CD8-positive, alpha-beta T cell (primary cell): ENCODE measurements at places on chromosomes 16 and 17.
A peak's percentile ranks its signal among the peaks of the same experiment; 100 is the strongest.

- DNase-seq: no peak
Observed at GRCh38 chr16:84282533-84282932, 12.1 kb upstream of the WFDC1 start.

DNA sequence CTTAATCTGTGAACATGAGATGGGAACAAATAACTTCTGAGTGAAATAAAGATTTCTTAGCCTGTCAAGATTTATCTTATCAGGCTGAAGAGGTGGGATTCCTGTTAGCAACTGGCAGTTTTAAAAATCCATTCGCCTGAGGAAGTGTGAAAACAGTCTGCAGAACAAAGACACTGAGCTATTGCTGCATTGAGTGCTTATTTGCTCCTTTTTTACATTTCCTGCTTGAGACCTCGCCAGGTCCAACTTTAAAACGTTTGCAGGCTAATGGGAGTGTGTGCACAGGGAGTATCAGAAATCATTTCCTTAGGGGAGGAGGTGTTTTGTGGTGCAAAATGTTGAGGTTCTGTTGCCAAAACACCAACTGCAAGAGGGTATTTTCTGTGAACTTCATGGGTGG, 957.8 kb upstream of the RBFOX1 start:
- no peak for DNase-seq

DNA sequence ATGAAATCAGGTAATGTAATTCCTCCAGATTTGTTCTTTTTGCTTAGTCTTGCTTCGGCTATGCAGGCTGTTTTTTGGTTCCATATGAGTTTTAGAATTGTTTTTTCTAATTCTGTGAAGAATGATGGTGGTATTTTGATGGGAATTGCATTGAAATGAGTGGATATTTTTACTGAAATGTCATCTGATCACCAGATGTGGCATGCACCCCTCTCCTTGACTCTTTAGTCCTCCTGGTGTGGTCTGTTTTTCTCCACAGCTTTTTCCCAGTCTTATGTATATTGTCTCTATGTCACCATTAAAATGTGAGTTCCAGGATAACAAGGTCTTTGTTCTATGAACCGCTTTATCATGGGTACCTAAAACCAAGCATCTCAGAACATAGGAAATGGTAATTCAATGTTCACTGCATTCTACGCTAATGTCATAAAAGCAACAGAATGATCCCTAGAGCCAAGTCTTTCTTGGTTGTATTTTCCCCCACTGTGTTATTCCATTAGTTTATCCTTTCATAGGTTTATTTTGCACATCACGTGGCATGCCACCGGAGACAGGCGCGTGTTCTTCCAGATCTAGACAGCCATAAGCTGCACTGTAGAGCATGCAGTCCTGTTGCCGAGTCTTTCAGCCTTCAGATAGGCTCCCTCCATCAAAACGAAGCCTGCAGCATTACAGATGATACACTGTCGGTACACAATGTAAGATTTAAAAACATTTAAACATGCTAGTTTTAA, 172.5 kb downstream of the RPTOR start:
- no peak for DNase-seq

DNA sequence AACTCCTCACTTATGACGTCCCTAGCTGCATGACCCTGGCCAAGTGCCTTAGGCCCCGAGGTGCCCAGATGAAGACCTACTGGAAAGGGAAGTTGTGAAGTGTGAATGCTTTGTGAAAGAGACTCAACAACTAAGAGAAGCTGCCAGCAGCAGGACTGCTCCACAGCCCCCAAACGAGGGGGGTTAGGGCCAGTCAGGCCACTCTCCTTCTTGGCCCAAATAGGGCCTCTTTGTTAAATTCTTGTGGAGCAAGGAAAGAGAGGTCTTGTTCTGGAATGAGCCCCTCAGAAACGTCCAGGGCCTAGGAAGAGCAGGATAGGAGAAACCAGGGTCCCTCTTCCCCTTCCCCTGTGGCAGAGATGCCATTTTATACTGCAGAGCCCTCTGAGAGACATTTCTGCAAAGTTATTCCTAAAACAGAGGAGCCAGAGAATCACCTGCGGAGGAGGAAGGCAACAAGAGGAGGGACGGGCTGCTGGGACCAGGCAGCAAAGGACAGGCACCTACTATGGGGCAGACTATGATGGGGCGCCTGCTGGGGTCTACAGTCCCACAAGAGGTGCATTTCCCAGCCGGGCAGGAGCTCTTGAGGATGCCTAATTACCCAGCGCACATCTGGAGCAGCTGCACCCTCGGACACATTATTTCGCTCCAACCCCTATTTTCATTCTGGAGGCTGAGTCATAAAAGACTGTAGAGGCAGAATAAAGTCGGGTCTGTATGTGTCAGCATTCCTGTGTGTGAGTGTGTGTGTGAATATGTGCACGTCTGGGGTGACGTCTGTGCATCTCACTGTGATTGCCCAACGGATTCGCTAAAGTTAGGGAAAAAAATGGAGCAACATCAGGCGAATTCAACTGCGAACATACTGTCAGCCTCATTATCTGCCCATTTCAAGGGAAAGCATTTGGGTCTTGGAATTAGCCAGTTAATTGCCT, 11.4 kb upstream of the HOXB9 start:
- DNase-seq: no peak

DNA sequence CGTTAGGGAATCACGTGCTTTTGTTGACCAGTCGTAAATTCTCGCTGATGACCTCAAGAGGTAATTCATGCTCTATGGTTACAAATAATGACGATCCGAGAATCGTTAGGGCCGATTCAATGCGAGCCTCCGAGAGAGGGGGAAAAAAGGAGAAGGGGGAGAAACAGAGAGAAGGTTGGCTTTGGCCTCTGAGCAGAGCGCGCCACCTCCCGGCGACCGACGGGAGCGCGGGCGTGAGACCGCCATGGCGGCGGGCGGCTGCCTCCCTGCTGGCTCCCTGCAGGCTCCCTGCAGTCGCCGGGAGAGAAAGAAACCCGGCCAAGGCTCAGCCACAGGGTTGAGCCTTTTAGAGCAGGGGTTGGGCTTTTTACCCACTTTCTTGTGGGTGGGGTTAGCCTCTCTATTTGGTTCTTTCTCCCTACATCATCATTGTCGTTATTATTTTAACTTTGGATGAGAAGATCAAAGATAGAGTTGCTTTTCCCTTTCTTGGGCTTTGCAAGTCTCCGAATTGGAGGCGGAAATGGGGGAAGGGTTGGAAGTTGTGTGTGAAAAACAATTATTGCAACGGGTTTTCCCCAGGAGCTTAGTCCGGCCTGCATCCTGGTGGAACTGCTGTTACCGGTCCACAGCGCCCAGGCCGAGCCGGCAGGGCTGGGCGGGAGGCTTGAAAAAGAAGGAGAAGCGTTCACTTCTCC, 410 bp upstream of the HOXB5 start:
- peak; percentile 77 for DNase-seq

- no peak for DNase-seq
Observed at GRCh38 chr16:71360378-71360777, 1.9 kb downstream of the CALB2 start.

GRCh38 chr16:73062001-73062616, 14.2 kb upstream of the ZFHX3 start:
- no peak for DNase-seq

GRCh38 chr17:9071016-9071415, 49.7 kb downstream of the NTN1 start:
- no peak for DNase-seq

- no peak for DNase-seq
Observed at GRCh38 chr17:80312621-80313135, 52.0 kb downstream of the RNF213 start.

GRCh38 chr17:81236784-81237183, 2.1 kb downstream of the TEPSIN start:
- no peak for DNase-seq

DNA sequence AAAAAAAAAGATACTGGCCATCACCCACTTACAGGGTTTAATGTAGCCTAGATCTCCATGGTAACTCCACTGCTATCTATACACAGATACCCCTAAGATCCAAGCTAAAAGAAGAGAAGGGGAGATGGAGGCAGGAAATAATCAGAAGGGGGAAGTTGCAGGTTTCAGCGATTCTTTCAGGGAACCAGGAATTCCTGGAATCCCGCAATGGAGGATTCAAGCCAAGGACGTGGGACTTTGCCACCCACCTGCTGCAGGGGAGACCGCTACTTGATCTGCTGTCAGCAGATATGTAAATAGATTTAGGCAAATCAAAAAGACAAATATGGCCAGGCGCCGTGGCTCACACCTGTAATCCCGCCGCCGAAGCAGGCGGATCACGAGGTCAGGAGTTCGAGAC, 121.1 kb downstream of the AIPL1 start:
- no peak for DNase-seq

DNA sequence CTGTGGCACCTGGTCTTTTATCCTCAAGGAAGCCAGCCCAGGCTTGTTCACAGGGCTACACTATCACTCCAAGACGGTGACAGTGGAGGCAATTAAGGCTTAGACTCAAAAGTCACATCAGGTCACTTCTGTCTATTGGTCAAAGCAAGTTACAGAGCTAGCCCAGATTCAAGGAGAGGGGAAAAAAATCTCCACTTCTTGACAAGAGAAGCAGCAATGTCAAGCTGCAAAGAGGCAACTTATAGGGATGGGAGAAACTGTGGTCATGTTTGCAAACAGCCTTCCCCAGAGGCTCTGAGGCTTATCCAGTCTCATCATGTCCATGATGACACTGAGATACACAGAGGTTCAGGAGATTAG, 31.6 kb downstream of the SERPINF1 start:
- DNase-seq: no peak

- DNase-seq: no peak
Observed at GRCh38 chr17:48500435-48501426, 30.1 kb downstream of the HOXB1 start.

DNA sequence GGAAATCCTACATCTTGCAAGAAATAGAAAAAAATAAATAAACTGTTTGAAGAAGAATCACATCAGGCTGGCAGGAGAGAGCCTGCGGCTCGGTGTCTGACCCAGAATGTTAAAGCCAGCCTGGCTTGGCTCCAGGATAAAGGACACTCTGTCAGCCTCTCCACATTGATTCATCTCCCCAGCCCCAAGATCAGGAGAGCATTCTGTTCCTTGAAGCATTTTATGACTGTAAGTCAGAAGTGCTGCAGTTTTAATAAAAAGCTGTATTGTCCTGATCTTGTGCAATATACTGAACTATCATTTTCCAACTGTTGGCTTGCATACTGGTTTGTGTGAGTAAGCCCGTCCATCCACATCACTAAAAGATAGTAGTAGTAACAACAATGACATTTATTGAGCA, 426.6 kb downstream of the HAPSTR1 start:
- no peak for DNase-seq

DNA sequence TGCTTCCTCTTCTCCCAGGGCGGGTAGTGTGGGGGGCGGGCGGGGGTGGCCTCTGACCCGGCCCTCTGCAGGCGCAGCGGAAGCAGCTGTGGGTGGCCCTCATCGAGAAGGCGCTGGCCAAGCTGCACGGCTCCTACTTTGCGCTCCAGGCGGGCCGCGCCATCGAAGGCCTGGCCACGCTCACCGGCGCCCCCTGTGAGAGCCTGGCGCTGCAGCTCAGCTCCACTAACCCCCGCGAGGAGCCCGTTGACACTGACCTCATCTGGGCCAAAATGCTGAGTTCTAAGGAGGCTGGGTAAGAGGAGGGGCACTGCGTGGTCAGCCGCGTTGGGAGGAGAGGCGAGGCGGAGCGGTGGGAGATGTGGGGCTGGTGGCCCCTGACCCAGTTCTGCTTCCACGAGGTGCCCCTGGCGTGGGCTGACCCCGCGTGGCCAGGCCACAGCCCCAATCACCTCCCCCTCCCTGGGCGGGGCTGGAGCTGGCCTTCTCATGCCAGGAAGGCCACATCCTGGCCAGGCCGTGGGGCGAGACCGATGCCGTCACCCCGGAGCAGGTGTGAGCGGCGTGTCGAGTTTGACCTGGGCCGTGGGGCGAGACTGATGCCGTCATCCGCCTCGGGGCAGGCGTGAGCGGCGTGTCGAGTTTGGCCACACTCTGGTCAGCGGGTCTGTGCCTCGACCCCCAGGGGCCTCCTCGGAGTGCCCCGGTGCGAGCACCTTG, 10.5 kb upstream of the PRR35 start:
- DNase-seq: no peak

DNA sequence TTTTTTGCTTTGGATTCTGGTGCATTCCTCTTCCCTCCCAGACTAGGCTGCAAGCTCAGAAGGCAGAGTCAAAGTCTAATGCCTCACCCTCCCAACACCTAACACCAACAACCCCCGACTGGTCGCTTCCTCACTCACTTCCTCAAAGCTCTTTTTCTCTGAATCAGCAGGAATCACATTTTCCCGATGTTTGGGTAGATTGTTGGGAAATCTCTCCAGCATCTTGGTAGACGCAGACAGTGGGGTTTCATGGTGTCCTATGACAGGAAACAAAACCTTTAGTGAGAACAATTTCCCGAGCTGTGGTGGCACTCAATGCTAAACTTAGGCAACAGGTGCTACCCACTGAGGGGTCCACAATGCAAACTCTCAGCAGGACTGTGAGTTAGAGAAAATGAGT, 39.9 kb upstream of the ICAM2 start:
- no peak for DNase-seq

DNA sequence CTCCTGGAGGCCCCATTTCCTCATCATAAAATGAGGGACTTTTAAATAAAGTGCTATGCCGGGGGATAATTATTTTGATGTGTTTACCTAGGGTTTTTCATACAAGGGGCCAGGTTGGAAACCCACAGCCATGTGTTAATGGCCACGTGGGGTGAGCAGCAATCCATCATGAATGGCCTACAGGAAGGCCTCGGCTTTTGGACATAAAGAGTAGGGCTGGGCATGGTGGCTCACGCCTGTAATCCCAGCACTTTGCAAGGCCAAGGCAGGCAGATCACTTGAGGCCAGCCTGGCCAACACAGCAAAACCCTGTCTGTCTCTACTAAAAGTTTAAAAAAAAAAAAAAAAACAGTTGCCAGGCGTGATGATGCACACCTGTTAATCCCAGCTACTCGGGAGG, 40.3 kb downstream of the MEAK7 start:
- no peak for DNase-seq

DNA sequence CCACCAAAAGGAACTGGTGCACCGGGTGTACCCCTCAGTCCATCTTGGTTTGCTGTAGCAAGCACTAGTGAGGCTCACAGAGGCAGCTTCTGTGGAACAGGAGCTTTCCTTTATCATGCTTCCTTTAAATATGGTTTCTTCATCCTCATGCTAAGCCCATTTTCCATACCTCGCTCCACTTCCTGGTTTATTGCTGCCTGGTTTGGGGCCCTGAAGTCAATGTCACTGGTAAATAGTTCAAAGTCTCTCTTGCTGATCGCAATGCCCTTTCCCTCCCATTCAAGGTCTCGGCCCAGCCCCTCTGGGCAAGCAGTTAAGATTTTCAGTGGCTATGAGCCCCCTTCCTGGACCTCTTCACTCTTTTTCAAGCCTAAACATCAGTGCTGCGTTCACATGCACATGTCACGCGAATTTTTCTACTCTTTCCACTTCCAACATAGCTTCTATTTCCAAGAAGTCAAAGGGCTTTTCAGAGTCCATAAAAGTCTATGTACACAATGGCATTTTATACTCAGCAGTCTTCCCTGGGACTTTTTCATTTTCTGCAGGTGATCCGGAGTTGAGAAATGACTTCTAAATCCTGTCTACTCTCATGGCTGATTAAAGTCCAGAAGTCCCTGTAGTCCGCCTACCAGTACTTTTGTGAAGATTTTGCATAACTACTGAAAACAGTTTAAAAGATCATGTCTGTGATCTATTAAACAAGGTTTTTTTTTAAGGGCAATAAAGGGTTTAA, 323.8 kb upstream of the ZFHX3 start:
- DNase-seq: no peak

- DNase-seq: no peak
Observed at GRCh38 chr16:89847051-89847939, 19.0 kb downstream of the SPIRE2 start.
